ENCODE measurements at places on chromosomes 3 and 15. TPM values are rescaled to one million over a fixed set of nuclear protein-coding genes. Genes with fewer than 3 reads are reported as not detected.

Gene PDIA5
- total RNA-seq = 7.0 TPM

Gene MEGF11
- total RNA-seq = not detected

Gene GOLGA6L9
- total RNA-seq = 3.9 TPM

DNA sequence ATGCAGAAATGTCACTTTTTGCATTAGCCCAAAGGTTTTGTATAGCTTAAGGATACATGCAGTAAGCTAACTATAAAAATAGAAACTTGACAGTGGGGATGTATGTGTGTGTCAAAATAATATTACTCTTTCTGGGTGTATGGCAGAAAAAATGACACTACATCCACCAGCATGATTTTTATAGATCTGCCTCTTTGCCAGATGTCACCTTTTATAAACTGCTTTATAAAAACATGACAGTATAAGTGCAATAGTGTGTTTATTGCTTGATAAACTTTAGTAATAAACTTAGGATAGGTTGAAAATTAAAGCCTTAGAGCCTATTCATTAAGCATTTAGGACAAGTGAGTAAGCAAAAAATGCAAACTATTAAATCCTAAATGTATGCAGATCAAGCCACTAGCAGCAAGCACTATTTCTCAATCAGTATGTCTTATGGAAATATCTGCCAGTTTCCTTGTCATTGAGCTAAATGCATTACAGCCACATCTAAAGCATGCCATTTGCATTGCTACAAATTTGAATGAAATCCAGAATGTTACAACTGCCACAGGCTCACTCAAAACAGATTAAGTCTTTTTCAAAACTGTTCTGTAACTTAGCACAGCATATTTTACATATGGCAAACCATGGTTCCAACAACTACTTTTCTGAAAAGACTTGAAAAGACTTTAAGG lies 935.0 kb downstream of the FHIT start:
- no peak for DNase-seq
- no peak overlapping the region for H3K27ac ChIP-seq
- H3K4me1 ChIP-seq = no peaks in the 10 kb centered on the region
- no peak overlapping the region for H3K4me3 ChIP-seq
- H3K27me3 ChIP-seq = no peaks in the 10 kb centered on the region

GRCh38 chr15:34984889-34985630 lies 3.0 kb downstream of the ZNF770 start:
- H3K36me3 ChIP-seq = peaks cover 22% of the 10 kb centered on the region
- DNase-seq = no peak
- H3K27me3 ChIP-seq = no peaks in the 10 kb centered on the region
- no peak overlapping the region for H3K27ac ChIP-seq
- no peak overlapping the region for H3K4me3 ChIP-seq

GRCh38 chr3:50444213-50444612 lies 59.2 kb downstream of the CACNA2D2 start:
- H3K4me1 ChIP-seq = peaks cover 4% of the 10 kb centered on the region
- H3K36me3 ChIP-seq = no peaks in the 10 kb centered on the region
- H3K4me3 ChIP-seq = no peak overlapping the region
- no peaks in the 10 kb centered on the region for H3K27me3 ChIP-seq

GRCh38 chr3:139319428-139320402 lies 24.1 kb upstream of the MRPS22 start:
- H3K27ac ChIP-seq = no peak overlapping the region
- DNase-seq = no peak
- no peaks in the 10 kb centered on the region for H3K4me1 ChIP-seq
- no peaks in the 10 kb centered on the region for H3K36me3 ChIP-seq

GRCh38 chr3:180631317-180631716 lies 29.4 kb downstream of the TTC14 start:
- no peak overlapping the region for H3K27ac ChIP-seq
- H3K36me3 ChIP-seq = no peaks in the 10 kb centered on the region
- DNase-seq = no peak

GRCh38 chr15:96657096-96657495 lies 326.6 kb downstream of the NR2F2 start:
- H3K36me3 ChIP-seq = no peaks in the 10 kb centered on the region
- H3K4me3 ChIP-seq = no peak overlapping the region
- no peak overlapping the region for H3K27ac ChIP-seq
- no peak for DNase-seq
- no peaks in the 10 kb centered on the region for H3K27me3 ChIP-seq

GRCh38 chr15:66039117-66039871 lies 170.0 kb downstream of the RAB11A start:
- H3K27ac ChIP-seq = no peak overlapping the region
- no peak for DNase-seq
- peaks cover 7% of the 10 kb centered on the region for H3K27me3 ChIP-seq
- H3K4me3 ChIP-seq = no peak overlapping the region

DNA sequence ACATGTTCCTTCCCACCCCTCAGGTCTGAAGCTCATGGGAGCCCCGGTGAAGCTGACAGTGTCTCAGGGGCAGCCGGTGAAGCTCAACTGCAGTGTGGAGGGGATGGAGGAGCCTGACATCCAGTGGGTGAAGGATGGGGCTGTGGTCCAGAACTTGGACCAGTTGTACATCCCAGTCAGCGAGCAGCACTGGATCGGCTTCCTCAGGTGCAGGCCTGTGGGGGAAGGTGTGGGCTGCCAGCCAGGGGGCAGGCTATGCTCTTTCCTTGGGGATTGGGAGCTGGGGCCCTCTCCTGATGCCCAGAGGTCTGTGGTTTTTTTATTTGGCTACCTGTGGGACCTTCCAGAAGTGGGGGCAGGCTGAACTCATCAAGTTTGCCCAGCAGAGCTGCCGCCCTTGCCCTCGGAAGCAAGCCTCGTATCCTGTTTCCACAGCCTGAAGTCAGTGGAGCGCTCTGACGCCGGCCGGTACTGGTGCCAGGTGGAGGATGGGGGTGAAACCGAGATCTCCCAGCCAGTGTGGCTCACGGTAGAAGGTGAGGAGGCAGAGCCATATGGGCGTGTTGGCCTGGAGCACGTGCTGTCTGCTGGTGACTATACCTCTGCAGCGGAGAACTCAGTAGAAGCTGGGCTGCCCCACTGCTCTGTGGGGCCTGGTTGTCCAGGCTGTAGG lies 2.2 kb downstream of the TYRO3 start:
- H3K4me1 ChIP-seq = peaks cover 19% of the 10 kb centered on the region
- H3K27me3 ChIP-seq = peaks cover 4% of the 10 kb centered on the region
- no peak for DNase-seq
- no peaks in the 10 kb centered on the region for H3K36me3 ChIP-seq
- no peak overlapping the region for H3K27ac ChIP-seq

DNA sequence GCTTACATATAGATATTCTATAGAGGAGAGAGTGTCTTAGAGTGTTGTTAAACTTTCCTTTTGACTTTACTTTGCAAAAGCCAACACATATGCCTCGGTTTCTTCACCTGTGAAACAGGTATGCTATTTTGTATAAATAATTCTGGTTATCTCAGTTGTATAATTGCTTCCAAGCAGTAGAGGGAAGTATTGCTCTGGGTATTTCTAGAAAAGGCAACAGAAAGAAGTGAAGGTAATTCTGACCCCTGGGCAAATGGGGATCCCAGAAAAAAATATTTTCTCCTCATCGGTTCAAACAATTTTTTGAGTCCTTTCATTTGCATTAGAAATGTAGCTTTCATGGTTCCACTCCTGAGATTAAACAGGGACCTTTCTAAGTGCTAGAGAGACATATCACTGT lies 216.5 kb upstream of the SEMA6D start:
- H3K36me3 ChIP-seq = no peaks in the 10 kb centered on the region
- no peaks in the 10 kb centered on the region for H3K27me3 ChIP-seq
- no peaks in the 10 kb centered on the region for H3K4me1 ChIP-seq
- H3K27ac ChIP-seq = no peak overlapping the region
- H3K4me3 ChIP-seq = no peak overlapping the region
- DNase-seq = no peak
